ENCODE measurements at places on chromosomes 6 and 20.
A peak's percentile ranks its signal among the peaks of the same experiment; 100 is the strongest.

GRCh38 chr20:33647603-33648395 lies 14.3 kb upstream of the C20orf144 start:
- peak; percentile 69 for DNase-seq

GRCh38 chr6:116386581-116387299 lies 16.0 kb downstream of the DSE start:
- DNase-seq, result no peak

DNA sequence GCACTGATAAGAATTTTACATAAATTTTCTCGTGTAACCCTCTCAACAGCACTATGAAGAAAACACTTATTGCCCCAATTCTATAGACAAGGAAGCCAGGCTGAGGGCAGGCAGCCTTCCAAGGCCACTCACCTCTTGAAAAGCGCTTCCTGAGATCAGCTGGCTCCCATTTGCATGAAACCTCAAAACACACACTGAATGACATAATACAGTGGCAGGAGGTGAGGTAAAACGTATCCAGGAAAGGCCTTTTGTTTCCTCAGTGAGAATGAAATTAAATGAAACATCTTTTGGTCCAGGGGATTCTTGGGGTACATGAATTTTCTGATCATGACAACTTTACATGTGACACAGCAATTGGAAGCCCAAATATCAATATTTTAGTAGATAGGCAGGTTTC lies 112.5 kb downstream of the WDR27 start:
- DNase-seq, result no peak

DNA sequence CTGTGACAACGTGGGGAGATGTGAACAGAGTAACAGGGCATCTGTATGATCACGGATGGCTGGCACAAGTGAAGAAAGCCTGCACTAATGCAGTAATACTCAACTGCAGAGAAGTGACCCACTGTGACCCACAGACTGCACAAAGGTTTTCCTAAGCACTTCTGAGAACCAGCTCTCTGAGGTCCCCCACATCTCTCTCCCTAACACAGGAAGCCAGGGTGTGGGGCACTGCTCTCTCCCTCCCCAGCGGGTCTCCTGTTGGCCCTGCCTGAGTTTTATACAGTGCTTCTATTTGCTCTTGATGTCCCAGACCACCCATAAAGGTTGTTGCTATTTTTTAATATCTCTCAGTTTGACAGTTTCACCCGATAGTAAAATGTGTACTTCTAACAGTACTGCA lies 11.3 kb downstream of the APMAP start:
- DNase-seq, result no peak

DNA sequence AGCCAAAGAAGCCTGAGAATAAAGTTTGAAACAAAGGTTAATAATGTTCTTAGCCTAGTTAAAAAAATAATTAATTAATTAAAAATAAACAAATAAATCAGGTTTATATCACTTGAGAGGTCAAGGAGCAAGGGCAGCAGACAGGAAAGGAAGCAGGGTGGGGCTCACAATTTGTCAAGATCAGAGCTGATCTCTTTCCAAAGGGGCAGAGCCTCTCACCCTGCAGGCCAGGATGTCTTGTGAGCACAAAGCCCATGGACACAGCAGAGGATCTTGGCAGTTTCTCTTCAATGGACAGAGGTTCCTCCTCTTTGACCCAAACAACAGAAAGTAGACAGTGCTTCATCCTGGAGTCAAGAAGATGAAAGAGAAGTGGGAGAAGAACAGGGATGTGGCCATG lies 14.9 kb downstream of the ULBP1 start:
- DNase-seq, result no peak

GRCh38 chr6:11943060-11943459 lies 69.1 kb upstream of the HIVEP1 start:
- DNase-seq, result no peak

DNA sequence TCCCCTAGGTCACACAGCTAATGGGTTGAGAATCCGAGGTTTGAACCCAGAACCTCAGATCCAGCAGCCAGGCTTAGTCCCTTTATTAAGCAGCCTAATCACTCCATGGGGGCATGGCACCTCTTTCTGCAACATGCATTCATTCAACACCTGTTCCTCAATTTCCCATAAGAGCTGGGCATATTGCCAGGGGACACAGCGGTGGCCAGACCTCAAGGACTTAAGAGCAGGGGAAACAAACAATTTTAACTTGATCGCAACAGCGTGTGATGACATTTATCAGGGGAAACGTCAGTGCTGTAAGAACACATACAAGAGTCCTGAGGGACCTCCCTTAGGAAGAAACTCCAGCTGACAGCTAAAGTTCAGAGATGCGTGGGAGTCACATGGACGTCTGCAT lies 267.4 kb upstream of the CDH4 start:
- DNase-seq, result no peak

DNA sequence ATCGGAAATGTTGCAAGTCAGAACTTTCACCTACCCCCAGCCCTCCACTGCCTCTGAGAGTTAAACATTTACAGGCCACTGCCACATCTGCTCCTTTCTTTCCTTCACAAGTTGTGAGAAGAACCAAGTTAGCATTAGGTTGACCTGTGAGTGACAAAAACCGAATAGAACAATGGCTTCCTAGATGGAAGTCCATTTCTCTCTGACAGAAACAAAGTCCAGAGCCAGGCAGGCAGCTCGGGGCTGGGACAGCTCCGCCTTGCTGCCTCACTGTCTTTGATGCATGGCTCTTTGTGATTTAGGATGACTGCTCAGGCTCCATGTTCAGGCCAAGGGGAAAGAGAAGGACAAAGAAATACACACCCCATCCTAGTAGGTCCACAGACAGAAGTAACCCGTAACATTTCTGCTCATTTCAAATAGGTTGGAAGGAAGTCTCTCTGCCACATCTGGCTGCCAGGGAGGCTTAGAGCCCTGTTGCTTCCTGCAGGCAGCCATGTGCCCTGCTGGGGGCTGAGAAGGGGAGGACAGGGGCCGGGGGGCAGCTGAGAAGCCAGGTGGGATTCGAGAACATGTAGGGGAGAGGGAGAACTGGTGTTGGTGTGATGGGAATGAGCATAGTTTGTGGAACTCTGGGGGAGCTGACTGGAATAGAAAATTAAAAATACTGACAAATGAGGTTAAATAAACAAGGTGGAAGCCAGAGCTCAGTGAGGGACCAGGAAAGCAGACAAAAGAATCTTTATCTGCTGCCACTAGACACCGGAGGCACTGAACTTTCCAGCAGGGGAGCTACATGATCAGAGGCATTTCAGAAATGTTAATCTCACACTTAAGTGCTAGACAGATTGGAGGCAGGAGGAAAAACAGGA lies 19.5 kb upstream of the IER3 start:
- no peak for DNase-seq

DNA sequence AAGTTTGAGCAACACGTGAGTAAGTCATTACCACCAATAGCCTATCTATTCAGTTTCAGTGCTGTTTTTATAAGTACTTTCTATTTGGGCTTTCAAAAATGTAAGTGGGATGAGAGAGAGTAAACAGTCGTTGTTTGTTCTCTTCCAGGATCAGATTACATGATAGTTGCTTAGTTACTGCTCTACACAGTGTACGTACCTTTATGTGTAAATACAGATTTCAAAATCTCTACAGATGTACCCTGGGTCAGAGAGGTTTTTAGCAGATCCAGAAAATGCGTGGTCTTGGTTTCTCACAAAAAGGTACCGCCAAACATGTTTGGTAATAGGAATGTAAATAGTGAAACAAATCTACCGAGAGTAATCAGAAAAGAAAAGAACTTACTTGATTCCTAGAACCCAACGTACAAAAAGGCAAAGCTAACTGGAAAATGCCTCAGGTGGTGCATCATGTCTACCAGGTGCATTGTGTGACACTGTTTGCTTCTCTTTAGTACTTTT lies 421.1 kb downstream of the BCKDHB start:
- DNase-seq, result no peak

DNA sequence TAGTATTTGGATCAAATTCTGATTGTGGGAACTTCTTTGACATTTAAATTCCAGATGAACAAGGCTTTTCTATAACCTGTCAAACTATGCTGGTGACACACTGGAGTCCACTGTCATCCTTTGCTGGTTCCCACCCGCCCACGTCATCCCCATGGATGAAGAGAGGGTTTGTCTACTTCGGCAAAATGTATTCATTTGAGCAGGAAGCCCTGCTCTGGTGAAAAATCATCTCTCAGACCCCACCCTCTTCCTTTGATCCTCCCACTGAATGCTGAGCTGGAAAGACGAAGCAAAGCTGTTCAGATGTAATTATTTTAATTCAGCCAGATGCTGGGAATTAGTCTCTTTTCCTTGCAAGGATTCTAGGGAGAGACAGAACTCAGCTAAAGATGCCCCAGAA lies 50.5 kb downstream of the CPNE5 start:
- no peak for DNase-seq

- no peak for DNase-seq
These were observed 89.4 kb upstream of the ATXN1 start for GRCh38 chr6:16850681-16851026.

DNA sequence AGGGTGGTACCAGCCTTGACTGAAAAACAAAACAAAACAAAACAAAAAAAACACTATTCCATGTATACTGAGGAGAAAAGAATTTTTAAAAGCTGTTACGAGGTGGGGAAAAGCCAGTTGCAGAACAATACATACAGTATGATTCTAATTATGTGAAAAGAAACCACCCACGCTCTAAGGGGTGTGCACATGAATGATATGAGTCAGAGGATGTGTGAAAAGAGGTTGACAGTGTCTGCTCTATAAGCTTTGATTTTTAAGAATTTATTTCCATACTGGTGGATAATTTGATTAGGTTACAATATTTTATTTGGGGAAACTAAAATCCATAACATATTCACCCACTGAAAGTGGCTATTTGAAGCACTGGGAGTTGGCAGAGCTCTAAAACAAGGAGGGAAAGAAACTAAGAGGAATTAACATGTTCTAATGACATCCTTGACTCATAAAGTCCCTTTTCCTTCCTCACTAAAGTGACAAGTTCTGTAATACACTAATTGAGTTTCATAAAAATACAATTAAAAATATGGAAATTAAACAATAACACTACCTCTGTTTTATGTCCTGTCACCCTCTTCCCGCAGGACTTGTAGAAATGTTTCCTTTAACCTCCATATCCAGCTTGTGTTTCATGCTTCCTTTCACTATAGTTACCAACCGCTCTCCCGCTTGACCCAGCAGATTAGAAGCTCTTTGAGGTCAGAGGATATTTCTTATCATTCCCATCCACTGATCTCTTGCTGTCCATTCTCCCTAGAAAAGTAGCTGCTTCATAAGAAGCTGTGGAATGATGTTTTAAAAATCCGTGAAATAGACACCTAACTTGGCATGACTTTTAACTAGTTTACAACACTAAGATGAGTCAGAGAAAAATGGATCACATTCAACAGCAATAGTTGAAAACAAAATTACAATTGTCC lies 118.6 kb upstream of the CCDC28A start:
- no peak for DNase-seq

DNA sequence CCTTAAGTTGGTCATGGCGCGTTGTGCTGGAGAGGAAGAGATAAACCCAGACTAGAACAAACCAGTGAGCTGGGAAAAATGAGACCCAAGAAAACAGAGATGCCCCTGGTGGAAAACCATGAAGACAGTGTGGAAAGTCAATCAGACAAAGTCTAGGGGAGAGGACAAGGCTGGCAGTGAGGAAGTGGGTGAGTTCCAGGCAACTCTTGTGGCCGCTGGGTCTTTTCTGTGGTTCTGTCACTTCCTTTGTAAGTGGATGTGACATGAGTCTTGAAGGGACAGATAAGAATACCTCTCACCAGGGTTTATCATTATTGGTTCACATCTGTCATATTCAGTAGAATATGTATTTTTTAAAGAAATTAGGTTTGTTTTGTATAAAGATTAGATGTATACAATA lies 738.4 kb downstream of the DHX35 start:
- no peak for DNase-seq

GRCh38 chr20:45354423-45355208 lies 6.4 kb upstream of the SDC4 start:
- no peak for DNase-seq

- DNase-seq, result no peak
These were observed 26.7 kb upstream of the CDKN1A start for GRCh38 chr6:36651659-36652379.

DNA sequence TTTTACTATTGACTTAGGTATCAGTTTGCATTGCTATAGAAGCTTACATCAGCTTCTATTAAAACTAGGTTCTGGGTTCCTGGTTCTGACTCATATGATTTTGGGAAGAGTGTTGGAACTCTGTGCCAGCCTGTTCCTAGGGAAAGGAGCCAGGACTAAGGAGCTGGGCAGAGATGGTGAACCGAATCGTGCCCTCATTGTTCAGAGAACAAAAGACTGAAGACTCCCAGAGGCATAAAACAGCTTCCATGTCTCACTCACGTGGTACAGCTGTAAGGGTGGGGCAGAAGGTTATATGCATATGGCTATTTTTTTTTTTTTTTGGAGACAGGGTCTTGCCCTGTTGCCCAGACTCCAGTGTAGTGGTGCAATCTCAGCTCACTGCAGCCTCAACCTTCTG lies 89.1 kb upstream of the THBS2 start:
- no peak for DNase-seq

GRCh38 chr6:49662892-49663261 lies 26.2 kb upstream of the RHAG start:
- no peak for DNase-seq

- DNase-seq, result no peak
These were observed 21.3 kb upstream of the HLA-DRB5 start for GRCh38 chr6:32551410-32551809.

DNA sequence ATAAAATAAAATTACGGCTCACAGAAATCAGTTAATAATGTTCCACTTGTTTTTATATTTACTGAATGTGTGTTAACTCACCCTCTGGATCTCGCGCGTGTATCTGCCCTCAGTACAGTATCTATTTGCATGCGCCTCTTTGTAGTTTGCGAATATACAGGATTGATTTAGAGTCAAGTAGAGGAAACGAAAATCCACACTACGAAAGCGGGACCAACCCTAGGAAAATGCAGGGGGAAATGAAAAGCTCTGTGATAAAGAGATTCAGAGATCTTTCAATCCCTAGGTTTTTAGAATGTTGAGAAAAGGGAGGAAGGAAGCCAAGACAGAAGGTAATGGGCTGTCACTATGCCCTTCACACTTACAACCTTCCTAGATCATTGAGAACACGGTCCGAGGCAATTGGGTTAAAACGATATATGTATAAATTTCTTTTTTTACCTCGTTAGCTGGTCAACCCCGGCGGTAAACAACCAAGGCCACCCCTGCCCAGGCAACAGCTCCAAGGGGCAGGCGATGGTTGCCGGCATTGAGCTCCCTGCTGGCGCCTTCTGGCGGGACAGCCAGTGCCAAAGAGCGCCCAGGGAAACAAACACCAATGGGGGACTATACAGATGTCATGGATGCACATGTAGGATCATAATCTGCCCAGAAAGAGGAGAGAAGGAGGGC lies 792 bp upstream of the FUT9 start:
- no peak for DNase-seq

GRCh38 chr6:29294499-29294914 lies 7.0 kb upstream of the OR14J1 start:
- no peak for DNase-seq

- no peak for DNase-seq
These were observed 104.2 kb downstream of the PREX1 start for GRCh38 chr20:48723308-48724264.

GRCh38 chr6:37548067-37548674 lies 48.5 kb upstream of the CCDC167 start:
- no peak for DNase-seq

- DNase-seq, result peak; percentile 59
These were observed 343.4 kb downstream of the CDC5L start for GRCh38 chr6:44730771-44731391.

- no peak for DNase-seq
These were observed 305.4 kb downstream of the UTRN start for GRCh38 chr6:144590532-144590931.
